ENCODE measurements at places on chromosomes 12 and 14. TPM values are rescaled to one million over a fixed set of nuclear protein-coding genes. Genes with fewer than 3 reads are reported as not detected.
A peak's percentile ranks its signal among the peaks of the same experiment; 100 is the strongest.

DNA sequence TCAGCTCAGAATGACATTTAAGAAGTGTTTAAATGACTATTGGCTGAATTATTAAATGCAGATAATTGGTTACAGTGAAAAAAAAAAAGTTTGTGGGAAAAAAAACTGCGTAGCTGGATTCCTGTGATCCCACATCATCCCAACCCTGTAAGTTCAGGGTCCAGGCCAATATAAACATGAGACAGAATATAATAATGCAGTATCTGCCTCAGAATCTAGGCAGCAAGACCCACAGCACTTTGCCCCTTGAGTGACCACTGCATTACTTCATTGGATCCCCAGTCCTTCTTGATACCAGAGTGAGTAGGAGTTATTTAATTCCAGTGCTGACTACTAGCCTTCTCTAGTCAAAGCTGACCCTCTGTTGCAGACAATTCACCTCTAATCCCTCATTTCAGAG lies 272.6 kb downstream of the CCER1 start:
- DNase-seq, result no peak

GRCh38 chr12:98465950-98466602 lies 49.3 kb upstream of the TMPO start:
- no peak for DNase-seq

GRCh38 chr12:34356233-34356987 lies 334.1 kb downstream of the ALG10 start:
- DNase-seq, result no peak

DNA sequence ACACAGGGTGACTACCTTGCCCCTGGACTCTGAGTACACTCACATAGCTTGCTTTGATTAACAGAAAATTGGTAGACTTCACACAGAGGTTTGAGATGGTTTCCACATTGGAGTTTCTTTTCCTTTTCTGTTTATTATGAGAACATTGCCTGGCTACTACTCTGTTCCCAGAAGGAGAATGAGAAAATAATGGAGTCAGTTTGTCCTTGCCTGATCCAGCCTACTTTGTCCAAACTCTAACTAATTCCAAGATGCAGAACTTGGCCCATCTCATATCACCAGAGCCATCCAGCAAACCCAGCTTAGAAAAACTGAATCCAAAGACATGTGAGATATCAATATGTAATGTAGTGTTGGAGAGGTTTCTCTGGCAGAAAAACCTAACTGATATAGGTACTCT lies 20.4 kb downstream of the TAS2R50 start:
- DNase-seq, result no peak

DNA sequence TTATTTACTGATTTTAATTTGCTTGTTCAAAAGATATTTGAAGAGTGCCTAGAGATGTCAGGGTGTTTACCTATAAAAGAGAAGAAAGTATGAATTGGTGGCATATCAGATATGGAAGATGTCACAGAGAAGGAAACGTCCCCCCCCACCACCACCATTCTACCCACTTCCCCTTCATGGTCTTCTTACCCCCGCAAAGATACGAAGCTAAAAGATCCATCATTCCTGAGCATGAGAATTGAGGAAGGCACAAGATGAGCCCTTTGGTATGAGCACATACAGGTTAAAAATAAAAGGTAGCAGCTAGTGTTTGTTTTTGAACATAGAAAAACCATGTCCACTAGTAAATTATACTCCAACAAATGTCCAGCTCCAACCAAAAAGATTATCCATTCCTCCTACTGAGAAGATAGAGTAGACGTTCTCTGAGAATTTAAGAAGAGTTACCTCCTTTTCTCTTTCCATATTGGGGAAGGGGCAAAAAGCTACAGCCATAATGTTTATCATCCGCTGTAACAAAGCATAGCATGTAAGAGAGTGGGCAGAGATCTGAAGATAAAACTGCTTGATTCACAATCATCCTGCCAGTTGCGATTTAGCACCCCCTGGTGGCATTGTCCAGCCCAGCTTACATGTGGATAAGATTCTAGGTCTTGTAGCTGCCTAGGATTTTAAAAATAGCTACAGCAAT lies 29.1 kb downstream of the NFYB start:
- peak; percentile 93 for DNase-seq

- no peak for DNase-seq
Observed at GRCh38 chr12:106284358-106285105, 18.0 kb upstream of the TCP11L2 start.

DNA sequence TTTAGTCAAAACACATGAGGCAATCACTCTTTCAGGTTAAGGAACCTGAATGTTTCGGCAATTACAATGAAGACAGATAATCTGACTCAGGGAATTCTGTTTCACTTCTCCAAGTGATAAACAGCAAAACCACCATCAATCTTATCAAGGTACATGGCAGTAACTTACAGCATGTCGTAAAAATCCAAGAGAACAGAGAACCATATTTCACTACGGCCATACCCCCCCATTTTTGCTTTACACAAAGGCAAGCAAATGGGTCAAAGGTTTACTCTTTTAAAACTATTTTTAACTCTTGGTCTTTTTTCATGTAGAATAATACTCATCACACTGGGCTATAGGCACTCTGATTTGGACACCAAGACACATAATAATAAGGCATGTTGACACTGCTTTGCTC lies 102.4 kb downstream of the PPM1H start:
- DNase-seq, result no peak

DNA sequence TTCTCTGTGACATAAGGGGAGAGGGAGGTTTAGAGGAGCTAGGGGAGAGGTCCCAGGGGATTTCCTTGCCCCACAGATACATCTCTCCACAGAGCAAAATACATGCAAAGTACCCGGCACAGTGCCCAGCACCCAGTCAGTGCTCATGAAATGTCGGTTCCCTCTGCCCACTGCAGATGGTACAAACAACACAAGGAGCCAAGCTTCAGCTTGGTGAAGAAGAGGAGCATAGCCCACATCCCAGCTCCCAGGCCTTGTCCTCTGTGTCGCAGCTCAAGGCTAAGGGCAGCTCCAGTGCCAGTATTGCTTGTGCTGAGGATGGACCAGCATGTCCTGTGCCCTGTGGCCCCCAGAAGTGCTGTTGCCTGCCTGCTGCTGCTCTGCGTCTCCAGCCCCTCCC lies 35.0 kb upstream of the FKBP4 start:
- no peak for DNase-seq

DNA sequence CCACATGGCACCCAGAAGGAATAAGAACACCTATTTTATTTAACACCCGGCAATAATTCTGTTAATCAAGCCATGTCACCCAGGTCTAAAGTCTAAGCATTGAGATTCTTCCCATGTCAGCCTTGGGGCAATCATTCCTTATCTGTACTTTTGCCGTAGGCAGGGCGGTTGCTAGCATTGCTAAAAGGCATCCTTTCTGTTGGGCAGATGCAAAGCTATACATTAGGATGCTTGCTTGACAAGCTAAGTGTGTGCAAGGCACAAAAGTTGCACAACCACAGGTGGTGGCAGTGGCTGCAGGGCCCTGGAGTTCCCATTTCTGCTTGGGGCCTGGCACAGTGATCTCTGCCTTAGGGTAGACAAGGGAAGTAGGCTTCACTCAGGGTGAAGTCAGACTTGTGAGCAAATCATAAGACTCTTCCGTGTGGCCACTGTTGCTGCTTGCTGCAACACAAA lies 12.5 kb upstream of the GALNT6 start:
- DNase-seq, result no peak

DNA sequence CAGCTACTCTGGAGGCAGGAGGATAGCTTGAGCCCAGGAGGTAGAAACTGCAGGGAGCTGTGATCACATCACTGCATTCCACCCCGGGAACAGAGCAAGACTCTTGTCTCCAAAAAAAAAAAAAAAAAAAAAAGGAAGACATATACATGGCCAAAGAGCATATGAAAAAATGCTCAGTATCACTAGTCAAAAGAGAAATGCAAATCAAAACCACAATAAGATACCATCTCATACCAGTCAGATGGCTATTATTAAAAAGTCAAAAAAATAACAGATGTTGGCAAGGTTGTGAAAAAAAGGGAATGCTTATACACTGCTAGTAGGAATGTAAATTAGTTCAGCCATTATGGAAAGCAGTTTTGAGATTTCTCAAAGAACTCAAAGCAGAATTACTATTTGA lies 174.8 kb upstream of the ATF7IP start:
- no peak for DNase-seq

DNA sequence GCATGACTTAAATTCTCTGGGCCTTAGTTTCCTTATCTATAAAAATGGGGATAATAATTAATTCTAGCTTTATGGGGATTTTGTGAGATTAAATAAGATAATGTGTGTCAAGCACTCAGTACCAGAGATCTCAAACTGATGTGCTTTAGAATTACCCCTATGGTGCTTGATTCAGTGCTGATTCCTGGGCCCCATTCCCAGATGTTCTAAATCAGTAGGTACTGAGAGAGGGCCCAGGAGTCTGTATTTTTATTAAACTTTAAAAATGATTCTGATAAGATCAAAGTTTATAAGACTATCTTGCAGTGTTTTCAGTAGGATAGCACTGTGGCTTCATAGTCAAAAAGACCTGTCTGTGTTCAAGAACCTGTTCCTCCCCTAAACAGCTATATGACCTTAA lies 89.1 kb upstream of the RIC8B start:
- no peak for DNase-seq

- DNase-seq, result no peak
Observed at GRCh38 chr14:61643555-61643954, 51.8 kb upstream of the HIF1A start.

GRCh38 chr14:95340201-95340697 lies 20.5 kb upstream of the CLMN start:
- peak; percentile 42 for DNase-seq

DNA sequence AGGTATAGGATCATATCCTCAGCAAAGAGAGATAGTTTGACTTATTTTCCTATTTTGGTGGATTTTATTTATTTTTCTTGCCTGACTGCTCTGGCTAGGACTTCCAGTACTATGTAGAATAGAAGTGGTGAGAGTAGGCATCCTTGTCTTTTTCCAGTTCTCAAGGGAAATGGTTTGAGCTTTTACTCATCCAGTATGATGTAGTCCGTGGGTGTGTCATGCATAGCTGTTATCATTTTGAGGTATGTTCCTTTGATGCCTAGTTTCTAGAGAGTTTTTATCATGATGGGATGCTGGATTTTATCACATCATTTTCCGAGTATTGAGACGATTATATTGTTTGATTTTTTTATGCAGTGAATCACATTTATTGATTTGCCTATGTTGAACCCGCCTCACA lies 97.2 kb downstream of the MGAT4C start:
- DNase-seq, result no peak

DNA sequence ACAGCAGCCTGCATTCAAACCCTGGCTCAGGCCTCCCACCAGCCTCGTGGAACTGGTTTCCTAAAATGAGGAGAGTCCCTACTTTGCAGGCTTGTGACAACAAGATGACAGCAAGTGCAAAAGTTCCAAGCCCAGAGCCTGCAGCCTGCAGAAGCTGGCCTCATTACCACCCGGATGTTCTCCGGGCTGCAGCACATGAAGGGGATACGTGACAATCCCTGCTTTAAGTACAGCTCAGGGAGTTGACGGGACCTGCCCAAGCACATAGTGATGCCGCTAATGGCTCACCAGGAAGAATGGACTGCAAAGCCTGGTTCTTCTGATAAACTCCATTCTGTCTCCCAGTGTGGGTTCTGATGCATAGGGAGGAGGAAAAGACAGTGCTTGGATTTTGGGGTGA lies 15.0 kb downstream of the SSH1 start:
- no peak for DNase-seq

GRCh38 chr14:51933191-51933590 lies 56.2 kb upstream of the RTRAF start:
- no peak for DNase-seq

- DNase-seq, result peak; percentile 68
Observed at GRCh38 chr12:117538032-117538690, 176.7 kb upstream of the NOS1 start.

DNA sequence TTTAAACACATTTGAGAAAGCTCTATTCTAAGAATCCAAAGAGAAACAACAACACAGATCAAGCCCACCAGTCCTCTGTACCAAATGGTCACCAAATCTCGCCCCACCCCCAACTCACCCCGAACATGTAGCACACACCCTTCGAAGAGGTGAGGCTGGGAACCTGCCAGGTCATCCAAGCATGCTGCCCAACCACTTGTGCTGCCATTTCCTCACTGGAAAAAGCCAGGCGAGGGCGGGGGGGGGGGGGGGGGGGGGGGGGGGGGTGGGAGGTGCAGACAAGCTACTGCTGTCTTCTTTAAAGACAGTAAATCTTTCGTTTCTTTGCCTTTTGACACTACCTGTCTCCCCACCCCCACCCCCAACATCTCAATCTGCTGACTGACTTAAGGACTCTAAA lies 59.9 kb downstream of the SETD3 start:
- DNase-seq, result peak; percentile 94

GRCh38 chr14:90168425-90169105 lies 87.8 kb upstream of the PSMC1 start:
- no peak for DNase-seq

DNA sequence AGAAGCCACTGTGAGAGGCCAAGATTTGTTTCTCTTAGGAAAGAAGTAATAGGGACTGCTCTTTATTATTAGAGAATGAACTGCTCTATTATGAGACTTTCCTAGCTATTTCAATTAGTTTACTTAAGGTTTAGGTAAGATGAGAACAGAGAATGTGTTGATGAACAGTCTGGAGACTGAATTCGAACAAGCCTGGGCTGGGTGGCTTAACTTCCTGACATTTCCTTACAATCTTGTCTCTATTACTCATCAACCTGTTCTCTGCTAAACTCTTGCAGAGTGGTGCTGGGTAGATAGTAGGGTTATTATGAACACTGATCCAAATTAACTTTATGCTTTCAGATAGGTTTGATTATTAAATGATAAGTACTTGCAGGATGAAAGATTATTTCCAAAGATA lies 31.2 kb downstream of the SLC15A5 start:
- DNase-seq, result no peak

- no peak for DNase-seq
Observed at GRCh38 chr12:91387461-91388134, 205.0 kb upstream of the DCN start.

Gene CNPY2
- 120 TPM for total RNA-seq

Gene CHGA
- total RNA-seq, result 9.6 TPM

Gene IQSEC3
- 0.83 TPM for total RNA-seq

Gene LALBA
- not detected for total RNA-seq

Gene KLRC3
- total RNA-seq, result not detected

Gene GDF3
- not detected for total RNA-seq

Gene CCDC196
- total RNA-seq, result not detected

Measured in thyroid gland (tissue), 4 donors.